ENCODE measurements at places on chromosomes 2 and 18. TPM values are rescaled to one million over a fixed set of nuclear protein-coding genes. Genes with fewer than 3 reads are reported as not detected.

DNA sequence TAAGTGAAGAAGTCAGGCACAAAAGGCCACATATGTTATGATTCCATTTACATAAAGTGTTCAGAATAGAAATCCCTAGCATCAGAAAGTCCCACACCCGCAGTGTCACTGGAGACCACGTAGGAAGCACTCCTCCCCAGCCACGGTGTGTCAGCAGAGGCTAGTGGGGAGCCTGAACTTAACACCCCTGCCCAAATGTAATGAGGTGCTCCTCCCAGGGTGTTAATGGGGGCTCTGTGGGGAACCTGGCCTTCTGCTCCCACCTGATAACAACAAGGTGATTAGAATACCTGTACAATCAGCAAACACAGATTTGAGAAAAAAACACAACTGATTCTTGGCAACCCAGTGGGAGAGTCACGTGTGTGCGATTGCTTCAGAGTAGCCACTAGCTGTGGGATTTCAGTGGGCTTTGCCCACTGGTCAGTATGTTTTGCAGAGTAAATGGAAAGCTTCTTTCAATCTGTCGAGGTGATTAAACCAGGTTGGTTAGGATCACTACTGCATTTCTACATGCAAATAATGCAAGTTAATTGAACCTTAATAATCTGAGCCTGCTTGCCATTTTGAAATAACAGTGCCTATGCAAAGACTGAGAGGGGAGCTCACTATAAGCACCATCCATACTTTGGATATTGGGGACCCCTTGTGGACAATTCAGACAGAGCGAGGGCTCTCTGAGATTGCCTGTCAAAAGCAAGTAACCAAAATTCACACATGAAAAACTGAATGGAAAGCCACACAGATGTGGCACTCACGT is 20.6 kb upstream of the ATRAID start:
- peak; percentile 39 for DNase-seq

DNA sequence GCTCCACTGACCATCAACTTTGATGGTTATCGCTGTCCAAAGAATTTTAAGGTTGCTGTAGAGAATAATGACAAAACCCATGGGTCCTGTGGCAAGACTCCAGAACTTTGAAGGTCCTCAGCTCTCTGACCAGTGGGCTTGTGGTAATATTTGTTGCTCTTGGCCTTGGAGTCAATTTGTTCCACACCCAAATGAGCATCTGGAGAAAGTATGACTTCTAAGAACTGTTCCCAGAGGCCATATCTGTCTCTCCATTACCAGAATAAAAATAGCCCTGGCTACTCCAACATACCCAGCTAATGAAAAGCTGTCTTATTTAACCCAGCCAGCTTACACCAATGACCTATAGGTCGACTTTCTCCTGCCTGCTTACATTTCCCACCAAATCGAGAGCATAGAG is 466.4 kb downstream of the MEIS1 start:
- DNase-seq = no peak

DNA sequence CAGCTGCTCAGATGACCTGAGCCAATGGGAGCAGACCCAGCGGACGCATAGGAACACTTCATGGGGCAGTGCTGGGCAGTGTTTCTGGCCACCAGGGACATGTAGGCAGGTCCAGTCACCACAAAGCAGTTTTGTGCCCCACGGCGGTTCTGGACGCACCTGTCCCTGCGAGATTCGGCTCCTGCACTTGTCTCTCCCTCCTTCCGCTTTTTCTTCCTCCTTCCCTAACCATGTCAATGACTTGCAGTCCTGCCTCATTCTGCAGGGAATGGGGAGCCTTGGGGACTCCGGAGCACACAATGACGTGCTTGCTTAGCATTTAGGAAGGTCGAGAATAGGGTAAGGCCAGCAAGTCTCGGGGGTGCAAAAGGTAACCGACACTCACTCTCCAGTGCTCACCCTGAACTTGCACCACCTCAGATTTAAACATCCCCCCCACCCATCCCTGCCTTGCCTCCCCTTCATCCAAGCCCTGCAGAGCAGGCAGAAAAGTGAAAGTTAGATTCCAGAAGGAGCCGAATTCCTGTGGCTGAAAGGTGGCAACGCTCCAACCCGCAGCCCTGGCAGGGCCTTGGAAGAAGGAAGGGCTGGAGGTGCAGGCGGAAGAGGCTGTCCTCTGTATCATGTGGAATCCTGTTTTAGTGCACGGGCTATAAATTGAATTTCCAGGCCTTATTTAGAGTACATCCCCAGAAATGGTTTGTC is 40.5 kb upstream of the ATG16L1 start:
- DNase-seq = peak; percentile 93

- DNase-seq = no peak
Measured at GRCh38 chr2:216653931-216654365, 20.7 kb downstream of the IGFBP2 start.

- DNase-seq = no peak
Measured at GRCh38 chr2:188345831-188346458, 54.3 kb downstream of the GULP1 start.

Gene CHST9
- not detected for total RNA-seq

Gene SP140L
- total RNA-seq = 3.8 TPM

GRCh38 chr2:230665263-230665691 is 47.4 kb upstream of the CAB39 start:
- no peak for DNase-seq

DNA sequence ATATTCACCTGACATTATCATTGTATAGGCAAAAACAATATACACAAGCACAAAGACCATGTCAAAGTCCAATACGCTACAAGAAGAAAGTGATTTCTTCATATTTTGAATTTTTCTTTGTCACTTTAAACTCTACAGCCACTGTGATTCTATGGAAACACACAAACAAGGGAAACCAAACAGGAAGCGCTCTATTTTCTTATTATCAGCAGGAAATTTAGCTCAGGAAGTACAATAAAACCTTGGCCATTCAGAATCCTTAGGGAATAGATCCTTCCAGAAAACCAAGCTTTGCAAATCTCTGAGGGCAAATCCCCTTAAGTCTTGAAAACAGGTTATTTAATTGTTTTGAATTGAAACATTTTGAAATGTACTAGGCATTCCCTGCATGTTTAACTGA is 336.2 kb downstream of the EPHA4 start:
- no peak for DNase-seq

DNA sequence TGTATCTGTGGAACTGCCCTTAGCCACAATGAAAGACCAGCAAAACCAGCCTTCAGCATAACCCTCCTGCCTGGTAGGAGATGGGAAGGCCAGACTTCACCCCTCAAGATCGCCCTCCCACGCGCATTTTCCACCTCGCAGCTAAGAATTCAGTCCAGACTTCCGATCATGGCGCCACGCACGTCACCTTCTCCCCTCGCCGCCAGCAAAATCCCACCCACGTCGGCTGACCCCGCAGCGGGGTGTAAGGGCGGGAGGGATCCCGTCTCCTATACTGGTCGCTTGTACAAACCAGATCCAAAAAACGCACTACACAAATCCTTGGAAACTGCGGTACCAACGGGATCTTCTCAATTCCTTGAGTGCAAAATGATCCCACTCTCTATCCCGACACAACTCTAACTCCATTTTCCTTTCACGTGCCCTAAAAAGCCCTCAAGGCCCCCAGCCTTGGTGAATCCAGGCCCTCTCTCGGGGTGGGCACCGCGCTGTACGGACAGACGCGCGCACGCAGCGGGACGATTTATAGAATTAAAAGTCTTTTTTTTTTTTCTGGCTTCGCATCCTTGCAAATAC is 1.0 kb upstream of the BMPR2 start:
- peak; percentile 72 for DNase-seq

GRCh38 chr18:23845988-23846630 is 156.9 kb downstream of the LAMA3 start:
- no peak for DNase-seq

DNA sequence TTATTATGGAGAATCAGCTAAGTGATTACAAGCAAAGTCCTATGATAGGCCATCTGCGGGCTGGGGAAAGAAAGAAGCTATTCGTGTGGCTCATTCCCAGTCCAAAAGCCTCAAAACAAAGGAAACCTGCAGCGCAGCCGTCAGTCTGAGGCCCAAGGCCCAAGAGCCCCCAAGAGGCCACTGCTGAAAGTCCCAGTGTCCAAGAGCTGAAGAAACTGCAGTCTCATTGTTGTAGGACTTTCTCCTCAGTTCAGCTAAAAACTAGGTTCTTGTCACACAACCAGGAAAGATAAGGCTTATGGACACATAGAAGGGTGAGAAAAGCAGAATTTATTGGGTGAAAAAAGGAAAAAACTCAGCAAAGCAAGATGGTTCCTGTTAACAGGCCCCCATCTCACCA is 143.2 kb downstream of the RHBDD1 start:
- DNase-seq = no peak

DNA sequence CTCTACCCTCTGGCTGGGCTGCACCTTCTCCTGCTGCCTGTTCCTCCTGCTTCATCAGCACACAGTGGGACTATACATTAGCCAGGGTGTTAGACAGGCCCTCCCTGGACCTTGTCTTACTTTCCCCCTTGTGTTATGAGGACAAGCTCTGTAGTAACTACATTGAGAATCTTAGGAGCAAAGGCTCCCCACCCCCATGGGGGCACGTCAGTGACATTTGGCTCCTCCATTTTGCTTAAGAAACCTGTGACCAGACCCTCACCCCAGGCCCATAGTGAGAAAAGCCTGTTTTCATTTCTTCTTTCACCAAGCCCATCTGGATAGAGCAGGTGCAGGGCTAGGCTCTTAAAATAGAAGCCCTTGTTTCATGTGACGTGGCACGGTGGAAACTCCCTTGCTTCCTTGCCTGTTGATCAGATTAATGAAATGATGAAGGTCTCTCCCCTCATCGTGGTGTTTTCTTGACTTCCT is 146.7 kb downstream of the RPIA start:
- no peak for DNase-seq

- no peak for DNase-seq
Measured at GRCh38 chr2:222228054-222228453, 70.7 kb downstream of the PAX3 start.

- DNase-seq = peak; percentile 52
Measured at GRCh38 chr18:45958730-45959129, 8.4 kb downstream of the EPG5 start.

Gene REEP1
- 2.7 TPM for total RNA-seq

DNA sequence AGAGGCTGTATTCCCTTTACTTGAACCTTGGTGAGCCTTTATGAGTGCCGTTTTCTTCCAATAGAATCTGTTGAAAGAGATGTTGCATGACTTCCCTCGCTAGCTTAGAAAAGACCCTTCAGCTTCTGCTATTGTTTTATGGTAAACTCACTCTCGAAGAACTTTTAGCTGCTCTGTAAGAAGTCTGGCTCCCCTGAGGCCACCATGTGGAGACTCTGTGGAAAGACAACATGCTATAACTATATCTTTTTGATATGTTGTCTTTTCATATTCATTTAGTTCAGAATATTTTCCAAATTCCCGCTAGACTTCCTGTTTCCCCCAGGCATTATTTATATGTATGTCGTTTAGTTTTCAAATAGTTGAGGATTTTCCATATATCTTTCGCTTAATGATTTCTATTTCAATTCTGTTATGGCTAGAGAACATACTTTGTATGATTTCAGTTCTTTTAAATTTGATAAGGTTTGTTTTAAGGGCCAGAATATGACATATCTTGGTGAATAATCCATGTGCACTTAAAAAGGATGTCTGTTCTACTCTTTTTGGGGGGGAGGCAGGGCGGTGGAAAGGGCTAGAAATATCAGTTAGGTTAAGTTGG is 64.1 kb downstream of the PTPN4 start:
- DNase-seq = peak; percentile 27

GRCh38 chr2:181334158-181334826 is 122.9 kb upstream of the ITGA4 start:
- no peak for DNase-seq

- no peak for DNase-seq
Measured at GRCh38 chr2:223901311-223901710, 43.8 kb downstream of the WDFY1 start.

DNA sequence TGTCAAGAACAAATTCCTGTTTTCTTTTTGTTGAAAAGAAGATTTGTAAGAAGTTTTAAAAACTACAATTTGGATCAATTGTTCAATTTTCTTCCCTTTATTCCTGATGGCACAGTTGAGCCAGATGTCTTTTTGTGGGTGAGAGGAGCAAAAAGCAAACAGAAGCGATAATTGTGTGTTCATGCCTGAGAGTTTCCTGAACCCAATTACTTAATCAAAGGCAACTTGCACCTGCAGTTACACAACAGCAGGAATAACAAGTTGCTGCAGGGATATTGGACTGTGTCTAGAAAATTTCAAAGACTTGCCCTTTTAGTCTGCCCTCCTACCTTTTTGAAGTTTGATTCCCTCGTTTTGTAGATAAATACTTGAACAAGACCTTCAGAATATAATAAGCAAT is 383.6 kb downstream of the DSEL start:
- DNase-seq = no peak

DNA sequence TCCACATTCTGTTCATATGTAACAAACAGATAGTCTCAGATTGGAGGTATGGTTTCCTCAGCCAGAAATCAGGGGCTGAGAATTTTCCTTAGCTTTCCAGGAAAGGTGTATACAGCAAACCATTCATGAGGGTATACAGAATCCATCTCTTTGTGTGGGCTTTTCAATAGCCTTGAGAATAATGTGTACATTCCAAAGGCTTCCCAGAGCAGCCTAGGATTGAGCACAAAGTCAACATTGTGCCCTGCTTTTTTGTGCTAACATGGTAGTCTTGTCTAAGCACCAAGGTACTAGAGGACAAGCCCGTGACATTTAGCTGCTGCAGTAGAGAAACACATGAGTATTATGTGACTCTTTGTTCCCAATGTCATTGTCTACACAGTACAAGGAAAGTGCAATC is 322.1 kb upstream of the TANK start:
- DNase-seq = no peak

Gene DCDC2C
- not detected for total RNA-seq

- no peak for DNase-seq
Measured at GRCh38 chr2:216830346-216830745, 29.5 kb downstream of the TNP1 start.

DNA sequence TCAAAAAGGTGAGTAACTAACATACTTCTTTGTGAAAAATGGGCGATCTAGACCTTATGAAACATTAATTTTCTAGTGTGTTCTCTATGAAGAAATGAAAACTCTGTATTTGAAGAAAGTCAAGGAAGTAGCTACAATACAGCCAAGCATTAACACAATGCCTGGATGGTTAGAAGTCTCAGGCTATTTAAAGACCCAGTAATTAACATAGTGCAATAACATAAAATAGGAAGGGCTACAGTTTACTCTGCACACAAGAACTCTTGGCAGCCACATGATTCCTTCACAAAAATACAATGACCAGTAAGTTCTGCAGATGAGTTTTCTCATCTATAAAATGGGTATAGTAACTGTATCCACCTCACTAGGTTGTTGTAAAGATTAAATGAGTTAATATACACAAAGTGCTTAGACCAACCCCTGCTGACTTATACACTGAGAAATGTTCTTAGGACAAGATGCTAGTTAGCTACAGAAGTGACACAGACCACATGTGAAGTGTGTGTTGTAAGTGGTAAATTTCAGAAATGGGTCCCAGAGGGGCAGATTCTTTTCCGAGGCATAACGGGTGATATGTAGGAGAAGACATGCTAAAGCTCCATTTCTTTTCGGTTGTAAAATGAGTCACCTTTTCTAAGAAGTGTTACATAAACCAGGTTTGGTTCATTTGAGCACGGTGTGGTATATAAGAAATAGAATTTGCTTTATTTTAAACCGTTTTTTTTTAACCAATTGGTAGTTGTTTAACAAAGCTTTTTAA is 61.8 kb downstream of the CXCR4 start:
- no peak for DNase-seq
